ENCODE measurements at places on chromosomes 16 and 17.

DNA sequence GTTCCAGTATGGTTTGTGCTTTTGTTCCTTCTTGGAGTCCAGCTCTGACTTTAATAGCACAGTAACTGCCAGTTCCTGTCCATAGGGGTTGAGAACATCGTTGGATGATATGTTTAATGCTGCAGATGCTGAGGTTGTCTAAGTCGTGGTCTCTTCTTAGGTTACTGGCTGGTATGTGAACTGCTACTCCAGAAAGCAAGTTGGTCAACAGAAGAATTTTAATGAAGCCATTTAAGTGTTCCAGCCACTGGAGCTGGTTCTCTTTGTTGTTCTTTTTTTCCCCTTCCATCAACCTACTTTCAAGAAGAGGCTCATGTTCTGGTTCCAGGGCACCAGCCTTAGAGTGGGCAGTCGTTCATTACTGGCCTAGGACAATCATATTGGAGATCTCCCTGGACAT, 140.3 kb upstream of the TBX2 start:
- DNase-seq, result no peak

DNA sequence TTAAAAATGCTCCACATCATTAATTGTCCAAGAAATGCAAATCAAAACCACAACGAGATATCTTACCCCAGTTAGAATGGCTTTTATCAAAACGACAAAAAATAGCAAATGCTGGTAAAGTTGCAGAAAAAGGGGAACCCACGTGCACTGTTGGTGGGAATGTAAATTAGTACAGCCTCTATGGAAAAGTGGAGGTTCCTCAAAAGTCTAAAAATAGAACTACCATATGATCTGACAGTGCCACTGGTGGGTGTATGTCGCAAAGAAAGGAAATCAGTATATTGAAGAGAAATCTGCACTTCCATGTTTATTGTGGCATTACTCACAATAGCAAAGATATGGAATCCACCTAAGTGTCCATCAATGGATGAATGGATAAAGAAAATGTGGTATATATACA, 38.2 kb upstream of the ZFHX3 start:
- no peak for DNase-seq

GRCh38 chr16:13348416-13348815, 447.0 kb downstream of the SHISA9 start:
- no peak for DNase-seq

GRCh38 chr17:32206861-32207260, 58.8 kb upstream of the RHBDL3 start:
- DNase-seq, result no peak

GRCh38 chr17:7673239-7673638, 14.1 kb downstream of the TP53 start:
- DNase-seq, result no peak

DNA sequence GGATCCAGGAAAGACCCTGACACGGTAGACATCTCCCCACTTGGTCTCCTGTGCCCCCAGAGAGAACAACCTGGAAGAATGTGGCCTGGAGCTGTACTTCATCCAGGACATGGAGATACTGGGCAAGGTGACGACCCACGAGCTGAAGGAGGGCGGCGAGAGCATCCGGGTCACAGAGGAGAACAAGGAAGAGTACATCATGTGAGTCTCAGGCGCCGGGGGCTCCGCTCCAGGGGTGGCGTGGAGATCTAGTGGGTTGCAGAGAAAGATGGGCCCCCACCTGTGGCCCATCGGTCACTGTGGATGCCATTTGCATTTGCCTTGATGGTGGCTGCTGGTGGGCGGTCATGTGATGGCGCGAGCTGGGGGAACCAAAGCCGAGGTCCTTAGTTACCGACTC, 14.9 kb upstream of the CLEC18A start:
- DNase-seq, result no peak

GRCh38 chr17:79670537-79671084, 59.8 kb upstream of the RBFOX3 start:
- DNase-seq, result no peak

DNA sequence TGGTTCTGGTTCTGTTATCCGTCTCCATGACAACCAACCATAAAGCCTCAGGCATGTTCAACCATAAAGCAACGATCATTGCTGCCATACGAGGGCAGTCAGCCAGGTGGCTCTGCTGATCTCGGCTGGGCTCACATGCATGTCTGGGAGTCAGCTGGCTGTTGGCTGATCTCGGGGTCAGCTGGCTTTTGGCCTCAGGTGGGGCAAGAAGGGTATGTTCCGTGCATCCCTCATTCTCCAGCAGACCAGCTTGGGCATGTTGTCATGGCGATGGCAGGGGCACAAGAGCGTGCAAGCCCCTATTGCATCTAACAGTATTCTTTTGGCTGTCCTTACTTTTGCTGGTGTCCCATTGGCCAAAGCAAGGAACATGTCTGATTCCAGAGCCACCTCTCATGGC, 86.2 kb downstream of the ABCC6 start:
- DNase-seq, result no peak

- DNase-seq, result no peak
Observed at GRCh38 chr16:66293207-66293735, 73.2 kb upstream of the CDH5 start.

DNA sequence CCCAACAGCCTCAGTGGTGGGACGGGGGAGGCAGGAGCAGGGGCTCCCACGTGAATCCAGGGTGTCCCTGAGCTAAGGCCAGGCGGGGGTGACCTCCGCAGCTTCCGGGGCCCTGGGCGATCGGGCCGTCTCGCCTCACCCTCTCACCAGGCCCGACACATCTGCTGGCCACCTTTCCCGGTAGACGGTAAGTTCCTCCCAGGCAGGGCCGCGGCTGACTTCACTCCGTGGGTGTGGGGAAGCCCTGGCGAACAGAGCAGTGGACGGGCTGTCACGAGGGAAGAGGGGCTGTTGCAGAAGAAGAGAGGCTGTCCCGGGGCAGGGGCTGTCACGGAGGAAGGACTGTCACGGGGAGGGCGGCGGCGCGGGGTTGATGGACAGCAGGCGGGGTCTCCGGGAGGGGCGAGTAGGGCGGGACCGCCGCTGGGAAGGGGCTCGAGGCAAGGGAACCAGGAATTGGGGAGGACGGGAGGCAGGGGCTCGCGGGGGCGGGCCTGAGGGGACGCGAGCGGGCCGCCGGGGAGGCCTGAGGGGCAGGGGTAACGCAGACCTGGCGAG, 498 bp downstream of the PKMYT1 start:
- no peak for DNase-seq

DNA sequence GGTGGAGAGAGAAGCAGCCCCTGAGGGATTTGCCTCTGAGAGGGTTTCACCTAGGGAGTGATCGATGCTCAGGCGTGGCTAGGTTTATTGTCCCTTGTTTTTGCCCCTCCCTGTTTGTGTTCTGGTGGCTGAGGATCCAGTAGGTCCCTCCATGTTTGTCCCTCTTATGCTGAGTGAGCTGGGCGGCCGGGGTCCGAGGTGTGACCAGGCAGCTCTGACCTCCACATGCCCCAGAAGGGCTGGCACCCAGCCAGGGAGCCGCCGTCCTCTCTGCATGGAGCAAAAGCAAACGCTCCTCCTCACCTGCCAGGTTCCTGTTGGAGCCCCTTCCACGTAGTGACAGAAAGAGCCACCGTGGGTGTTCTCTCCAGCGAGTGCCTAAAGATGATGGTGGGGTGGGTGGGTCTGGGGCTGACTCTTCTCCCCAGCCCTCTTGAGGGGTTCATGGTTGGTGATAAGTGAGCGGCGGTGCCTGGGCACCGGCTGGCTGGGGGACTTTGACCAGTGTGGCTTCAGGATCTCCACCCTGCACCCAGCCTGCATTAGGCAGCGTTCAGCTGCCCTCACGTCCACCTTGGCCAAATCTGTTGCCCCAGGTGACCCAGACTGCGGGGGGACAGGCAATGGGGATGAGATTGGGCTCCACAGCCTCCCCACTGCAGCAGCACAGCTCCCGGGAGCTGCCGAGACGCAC, 14.1 kb upstream of the NUDT16L1 start:
- DNase-seq, result no peak

- no peak for DNase-seq
Observed at GRCh38 chr17:21242026-21242697, 11.0 kb downstream of the NATD1 start.

DNA sequence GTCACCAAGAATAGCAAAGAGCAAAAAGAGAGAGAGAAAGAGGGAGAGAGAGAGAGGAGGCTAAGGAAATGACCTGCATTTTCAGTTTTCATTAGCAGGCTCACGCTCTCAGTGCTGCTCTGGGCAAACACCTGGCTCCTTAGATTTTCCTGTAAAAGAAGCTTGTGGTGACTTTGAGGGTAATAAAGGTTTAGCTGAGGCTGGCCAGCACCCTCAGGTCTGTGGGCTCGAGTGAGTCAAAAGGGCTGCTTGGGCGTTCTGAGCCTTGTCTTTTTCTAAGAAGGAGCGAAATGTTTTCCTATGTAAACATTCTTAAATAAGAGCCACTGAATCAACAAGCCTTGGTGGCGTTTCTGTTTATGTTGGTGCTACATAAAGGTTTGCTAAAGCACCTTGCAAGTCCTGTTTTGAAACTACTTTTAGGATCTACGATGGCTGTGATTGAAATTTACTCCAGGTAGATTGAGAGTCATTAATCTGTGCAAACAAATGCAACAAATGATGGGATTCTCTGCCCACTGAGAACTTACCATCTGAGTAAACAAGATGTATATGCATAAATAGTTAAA, 38.8 kb downstream of the SHISA6 start:
- DNase-seq, result no peak

- DNase-seq, result no peak
Observed at GRCh38 chr17:16417896-16418684, 2.7 kb downstream of the TRPV2 start.

DNA sequence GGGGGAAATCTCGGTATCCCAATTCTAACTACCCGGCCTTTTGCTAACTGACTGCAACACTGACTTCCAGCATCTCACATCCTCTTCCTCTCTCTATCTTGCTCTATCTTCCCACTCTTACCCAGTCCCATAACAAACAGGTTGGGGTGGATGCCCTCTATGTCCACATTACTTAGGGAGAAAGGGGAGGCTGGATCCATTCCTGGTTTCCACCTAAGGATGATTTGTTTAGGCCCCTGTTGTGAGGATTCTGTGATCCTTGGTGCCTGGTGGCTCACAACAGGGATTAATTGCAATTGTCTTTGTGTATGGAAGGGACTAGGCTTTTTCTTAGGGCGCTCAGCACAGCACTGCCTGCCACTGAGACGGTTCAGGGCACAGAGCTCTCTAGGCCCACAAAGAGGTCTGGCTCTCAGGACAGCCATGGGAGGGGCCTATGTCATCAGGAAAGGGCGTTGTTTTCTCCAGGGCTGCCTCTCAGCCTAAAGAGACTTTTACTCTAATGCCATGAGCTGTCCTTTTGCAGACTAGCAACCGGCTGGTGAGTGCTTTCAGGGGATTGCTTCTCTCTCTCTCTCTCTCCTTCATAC, 612.1 kb upstream of the SALL1 start:
- DNase-seq, result no peak

GRCh38 chr17:43556292-43556691, 10.2 kb upstream of the ETV4 start:
- DNase-seq, result no peak

GRCh38 chr16:78761427-78761826, 662.0 kb downstream of the WWOX start:
- DNase-seq, result no peak

- no peak for DNase-seq
Observed at GRCh38 chr17:19321481-19322128, 40.9 kb downstream of the B9D1 start.

DNA sequence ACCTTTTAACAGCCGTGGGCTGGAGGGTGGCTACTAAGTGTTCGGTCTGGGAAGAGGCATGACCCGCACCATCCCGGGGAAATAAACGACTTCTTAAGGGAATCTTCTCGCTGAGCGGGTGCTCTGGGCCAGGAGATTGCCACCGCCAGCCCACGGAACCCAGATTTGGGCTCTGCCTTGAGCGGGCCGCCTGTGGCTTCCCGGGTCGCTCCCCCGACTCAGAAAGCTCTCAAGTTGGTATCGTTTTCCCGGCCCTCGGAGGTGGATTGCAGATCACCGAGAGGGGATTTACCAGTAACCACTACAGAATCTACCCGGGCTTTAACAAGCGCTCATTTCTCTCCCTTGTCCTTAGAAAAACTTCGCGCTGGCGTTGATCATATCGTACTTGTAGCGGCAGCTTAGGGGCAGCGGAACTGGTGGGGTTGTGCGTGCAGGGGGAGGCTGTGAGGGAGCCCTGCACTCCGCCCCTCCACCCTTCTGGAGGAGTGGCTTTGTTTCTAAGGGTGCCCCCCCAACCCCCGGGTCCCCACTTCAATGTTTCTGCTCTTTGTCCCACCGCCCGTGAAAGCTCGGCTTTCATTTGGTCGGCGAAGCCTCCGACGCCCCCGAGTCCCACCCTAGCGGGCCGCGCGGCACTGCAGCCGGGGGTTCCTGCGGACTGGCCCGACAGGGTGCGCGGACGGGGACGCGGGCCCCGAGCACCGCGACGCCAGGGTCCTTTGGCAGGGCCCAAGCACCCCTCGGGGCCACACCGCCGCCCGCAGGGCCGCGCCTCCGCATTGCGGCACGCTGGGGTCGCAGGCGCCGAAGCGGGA, 3.6 kb upstream of the CBX4 start:
- DNase-seq, result no peak

- no peak for DNase-seq
Observed at GRCh38 chr17:49725452-49726130, 17.8 kb upstream of the SLC35B1 start.

DNA sequence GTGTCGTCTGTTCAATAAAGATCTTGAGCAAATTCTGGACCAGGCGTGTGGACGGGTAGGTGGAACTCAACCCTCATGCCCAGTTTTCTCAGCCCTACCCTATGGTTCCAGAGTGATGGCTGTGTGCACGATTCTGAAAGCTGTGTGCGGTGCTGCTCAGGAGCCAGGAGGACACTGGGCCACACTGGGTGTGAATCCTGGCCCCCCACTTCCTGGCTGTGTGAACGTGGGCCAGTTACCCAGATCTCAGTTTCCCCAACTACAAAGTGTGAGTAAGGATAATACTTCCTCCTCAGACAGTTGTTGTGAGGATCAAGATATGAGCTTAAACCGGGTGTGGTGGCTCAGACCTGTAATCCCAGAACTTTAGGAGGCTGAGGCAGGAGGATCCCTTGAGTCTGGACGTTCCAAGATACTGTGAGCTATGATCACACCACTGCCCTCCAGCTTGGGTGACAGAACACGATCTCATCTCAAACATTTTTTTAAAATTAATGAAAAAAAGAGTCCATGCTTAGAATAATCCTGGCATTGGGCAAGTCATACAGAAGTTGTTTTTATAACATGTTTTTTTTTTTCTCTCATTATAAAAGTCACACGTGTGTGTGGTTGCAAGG, 14.7 kb upstream of the MPRIP start:
- no peak for DNase-seq

DNA sequence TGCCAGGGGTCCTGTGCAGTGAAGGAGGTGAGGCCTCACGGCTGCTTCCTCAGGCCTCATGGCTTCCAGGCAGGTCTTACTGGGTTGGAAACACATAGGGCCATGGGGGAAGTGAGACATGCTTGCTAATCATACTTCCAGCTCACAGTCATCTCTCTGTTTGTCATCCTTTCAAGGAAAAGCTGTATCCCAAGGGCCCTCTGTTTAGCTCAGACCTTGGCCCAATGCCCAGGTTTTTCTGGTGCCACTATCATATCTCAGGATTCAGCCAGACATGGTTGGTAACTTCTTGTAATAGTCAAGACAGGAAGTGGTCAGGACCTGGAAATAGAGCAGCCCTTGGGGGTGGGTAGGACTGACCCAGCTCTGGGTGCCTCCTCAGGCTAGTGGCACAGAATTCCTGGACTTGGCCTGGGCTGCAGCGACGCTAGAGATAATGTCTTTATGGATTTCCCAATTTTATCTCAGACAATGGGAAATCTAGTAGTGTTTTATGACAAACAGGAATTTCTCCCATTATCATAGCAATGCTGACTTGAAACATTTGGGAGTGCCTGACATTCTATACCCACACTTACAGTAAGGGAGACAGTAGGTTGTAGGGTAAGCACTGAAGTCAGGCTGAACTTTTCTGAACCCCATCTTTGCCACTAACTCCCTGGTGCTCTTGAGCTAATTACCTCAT, 13.5 kb upstream of the ITGB3 start:
- DNase-seq, result peak; percentile 83

Measured in keratinocyte (primary cell).